Stimulated activated CD4-positive, alpha-beta T cell treated with anti-CD3 and anti-CD28 coated beads, Interleukin-15, amount 100 ng/mL, for 1 hour (primary cell): ENCODE measurements at places on chromosomes 2 and 18.

DNA sequence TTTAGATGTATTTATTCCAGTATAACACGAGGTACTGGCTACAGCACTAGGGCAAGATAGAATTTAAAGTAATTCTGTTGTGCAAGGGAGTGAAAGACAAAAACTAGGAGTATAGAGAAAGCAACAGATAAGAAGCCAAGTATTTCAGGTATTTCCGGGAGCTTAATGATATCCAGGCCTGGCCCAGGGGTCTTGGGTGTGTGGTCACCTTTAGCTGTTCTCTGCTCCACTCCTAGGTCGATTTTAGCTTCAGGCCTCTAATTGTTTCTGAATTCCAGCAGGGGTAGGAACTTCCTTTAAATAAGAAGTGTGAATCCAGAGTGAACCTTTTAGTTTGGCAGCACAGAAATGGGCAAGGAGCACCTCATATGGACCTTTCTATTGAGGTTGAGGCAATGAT, 342.3 kb upstream of the MYT1L start:
- DNase-seq = no peak

GRCh38 chr2:15369129-15369528, 192.0 kb downstream of the NBAS start:
- no peak for DNase-seq

DNA sequence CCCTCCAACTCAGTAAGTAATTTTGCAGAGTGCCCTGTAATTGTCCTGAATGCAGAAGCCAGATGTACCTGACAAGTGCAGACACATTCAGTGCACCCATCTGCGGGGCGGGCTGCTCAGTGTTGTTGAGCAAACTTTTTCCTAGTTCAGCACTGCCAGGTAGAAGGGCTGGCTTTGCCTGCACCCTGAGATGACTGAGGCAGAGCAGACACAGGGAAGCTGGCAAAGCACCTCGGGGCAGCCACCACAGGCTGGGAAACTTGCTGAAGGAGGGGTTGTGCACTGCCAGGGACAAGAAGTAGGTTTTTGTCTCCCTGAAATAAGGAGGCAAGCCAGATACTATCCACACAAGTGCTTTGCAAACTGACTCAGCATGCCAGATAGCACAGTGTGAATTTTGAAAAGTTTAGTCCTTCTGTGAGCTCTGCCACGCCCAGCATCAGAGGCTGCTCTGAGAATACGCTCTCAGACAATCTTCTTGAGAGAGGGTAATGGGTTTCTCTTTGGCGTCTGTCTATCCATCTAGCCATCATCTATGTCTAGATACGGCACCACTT, 62.3 kb downstream of the SOWAHC start:
- DNase-seq = no peak

DNA sequence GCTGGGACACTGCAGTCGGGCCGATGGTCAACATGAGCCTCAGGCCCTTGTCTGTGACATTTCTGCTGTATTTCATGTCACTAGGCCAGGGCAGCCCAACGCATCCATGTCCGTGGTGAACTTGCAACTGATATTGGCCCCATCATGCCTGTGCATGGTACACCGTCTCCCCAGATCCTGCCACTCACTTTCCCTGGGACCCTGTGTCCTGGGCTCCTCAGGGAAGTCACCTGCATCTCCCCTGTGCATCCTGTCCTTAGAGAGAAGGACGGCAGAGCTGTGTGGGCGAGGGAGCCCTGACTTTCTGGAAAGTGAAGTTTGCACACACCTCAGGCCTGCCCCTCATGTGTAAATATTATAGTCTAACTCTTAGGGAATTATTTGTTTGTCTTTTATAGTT, 123.3 kb downstream of the ACKR3 start:
- DNase-seq = no peak

DNA sequence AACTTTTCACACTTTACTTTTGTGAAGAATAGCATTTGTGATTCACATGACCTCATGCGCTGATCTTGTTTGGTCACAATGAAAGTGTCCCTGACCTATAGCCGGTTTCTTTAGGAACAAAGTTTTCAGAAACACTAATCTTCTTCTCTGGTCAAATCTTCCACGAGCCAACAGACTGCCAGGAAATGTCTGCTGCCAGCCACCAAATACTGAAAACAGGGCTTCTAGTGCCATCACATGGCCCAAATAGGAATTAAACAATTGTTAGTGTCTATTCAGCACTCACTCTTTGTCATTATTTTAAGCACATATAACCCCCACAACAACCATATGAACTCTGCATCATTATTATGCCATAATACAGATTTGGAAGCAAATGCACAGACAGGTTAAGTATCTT, 286.5 kb upstream of the SYT4 start:
- DNase-seq = no peak

- no peak for DNase-seq
Observed at GRCh38 chr2:73174941-73175662, 27.3 kb upstream of the NOTO start.

GRCh38 chr2:64525317-64525613, 1.1 kb downstream of the AFTPH start:
- DNase-seq = no peak

DNA sequence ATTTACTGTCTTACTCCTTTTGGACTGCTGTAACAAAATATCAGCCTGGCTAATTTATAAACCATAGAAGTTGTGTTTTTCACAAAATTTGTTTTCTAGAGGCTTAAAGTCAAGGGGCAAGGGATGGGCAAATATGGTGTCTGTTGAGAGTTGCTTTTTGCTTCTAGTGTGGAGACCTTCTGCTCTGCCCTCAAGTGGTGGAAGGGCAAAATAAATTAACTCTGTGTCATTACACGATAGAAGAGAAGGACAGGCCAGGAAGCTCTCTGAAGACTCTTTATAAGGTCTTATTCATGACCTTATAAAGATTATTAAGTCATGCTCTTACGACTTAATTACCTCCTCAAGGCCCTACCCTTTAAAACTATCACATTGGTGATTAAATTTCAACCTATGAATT, 181.2 kb upstream of the LRATD1 start:
- no peak for DNase-seq

GRCh38 chr2:58896638-58897037, 655.5 kb upstream of the FANCL start:
- no peak for DNase-seq

DNA sequence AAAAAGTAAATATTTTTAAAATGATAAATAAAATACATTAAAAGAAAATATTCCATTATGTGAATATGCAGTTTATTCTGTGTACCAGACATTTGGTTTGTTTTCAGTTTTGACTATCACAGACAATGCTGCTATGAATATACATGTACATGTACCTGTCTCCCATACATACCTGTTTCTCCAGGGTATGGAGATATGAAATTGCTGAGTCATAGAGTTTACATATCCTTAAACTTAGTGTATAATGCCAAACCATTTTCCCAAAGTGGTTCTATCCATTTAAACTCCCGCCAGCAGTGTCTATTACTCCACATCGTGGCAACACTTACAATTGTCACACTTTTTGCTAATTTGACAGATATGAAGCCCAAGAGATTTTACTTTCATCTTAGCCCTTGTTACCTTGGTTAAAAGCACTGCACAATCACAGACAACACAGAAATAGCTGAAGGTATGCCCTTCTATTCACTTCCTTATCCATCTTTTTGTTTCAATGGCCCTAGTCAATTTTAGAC, 56.3 kb downstream of the ZNF521 start:
- no peak for DNase-seq

DNA sequence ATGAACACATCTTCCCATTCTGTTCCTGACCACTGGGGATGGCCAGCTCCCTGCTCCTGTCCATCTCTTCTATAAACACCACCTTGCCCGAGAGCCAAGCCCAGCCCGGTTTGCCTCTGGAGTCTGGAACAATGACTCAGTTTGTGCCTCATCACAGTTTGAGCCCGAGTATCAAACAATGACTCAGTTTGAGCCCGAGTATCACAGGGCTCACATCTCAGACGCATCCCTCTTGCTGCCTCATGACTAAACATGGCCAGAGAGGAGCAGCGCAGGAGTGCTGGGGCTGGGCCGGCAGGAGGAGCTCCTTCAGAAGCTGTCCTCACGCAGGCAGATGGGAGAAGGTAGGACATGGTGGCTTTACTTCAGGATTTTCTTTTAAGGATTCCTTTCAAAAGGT, 68.7 kb downstream of the PXDN start:
- DNase-seq = no peak

- no peak for DNase-seq
Observed at GRCh38 chr2:134217924-134218323, 35.9 kb upstream of the MGAT5 start.

DNA sequence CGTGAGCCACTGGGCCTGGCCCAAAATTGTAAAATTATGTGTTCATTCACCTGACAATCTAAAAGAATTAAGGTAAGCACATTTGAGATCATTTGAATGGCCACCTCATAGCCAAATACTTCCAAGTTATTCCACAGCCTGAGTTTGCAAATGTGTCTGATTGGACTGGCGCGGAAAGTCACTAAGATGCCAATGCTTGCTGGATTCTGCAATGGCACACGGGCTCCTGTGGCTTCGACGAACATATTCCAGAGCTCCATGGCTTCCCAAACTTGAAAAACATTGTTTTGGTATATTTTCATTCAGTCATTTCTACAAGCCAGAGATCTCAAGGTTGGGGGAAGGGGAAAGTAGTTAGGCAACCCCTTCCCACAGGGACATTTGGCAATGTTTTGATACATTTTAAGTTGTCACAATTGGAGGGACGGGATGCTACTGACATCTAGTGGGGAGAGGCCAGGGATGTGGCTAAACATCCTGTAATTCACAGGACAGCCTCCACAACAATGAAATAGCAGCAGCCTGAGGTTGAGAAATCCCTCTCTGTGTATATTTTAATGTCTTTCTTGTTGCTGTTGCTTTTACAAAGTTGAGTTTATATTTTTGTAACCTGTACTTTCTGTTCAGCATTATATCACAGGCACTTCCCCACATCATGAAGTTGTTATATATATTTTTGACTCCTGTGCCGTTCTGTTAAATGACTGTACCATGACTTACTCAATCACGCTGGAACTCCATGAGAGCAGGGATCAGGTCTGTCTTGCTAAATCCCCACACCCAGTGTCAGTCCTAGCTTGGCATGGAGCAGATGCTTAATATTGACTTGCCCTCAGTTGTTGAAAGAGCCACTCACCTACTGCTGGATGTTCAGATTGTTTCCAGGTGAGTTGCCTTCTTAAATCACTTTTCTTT, 56.9 kb downstream of the COL4A4 start:
- DNase-seq = no peak

DNA sequence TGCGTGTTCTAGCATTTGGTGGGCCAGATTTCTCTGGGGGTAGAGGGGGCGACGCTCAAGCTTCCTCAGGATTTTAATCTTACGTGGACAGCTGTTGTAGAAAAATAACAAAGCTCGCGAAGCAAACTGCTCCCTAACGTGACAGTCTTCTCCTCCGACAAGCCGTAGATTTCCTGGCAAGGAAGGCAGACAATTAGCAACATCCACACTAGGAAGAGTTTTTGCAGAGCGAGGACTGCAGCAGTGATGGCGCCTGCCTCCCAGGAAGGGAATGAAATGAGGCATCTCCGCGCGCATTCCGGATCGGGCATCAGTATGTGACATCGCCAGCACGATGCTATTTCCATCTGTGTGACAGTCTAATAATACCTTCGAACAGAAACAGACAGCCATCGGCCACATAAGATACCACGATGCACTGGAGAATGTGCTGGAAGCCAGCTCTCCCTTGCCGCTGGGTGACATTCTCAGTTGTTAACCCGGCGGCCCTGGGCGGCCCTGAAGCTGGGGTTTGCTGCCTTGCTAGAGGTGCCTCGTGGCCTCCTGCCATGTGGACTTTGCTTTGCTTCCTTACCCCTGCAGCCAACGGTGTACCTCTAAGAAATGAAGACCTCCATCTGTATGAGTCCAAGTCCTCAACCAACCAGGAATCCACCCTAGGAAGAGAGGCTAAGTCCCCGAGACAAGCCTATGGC, 101.8 kb upstream of the AGAP1 start:
- no peak for DNase-seq

DNA sequence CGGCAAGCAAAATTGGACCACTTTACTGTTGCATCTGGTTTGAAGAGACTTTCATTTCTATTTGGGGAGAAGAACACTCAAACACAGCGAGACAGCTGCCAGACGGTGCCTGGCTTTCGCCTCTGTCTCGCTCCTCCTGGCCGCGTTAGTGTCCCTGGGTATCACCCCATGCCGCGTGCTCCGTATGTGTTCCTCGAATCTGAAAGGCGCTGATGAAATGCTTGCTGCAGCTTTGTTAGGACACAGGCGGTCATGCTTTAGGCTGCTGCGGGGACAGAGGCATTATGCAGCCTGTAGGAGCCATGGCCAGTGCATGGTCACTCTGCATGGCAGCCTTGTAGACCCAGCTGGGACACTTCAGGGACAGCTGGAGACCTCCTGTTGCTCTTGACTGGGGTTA, 53.9 kb downstream of the LDLRAD4 start:
- DNase-seq = no peak

GRCh38 chr2:122864728-122865127, 1109.3 kb downstream of the TSN start:
- DNase-seq = no peak

DNA sequence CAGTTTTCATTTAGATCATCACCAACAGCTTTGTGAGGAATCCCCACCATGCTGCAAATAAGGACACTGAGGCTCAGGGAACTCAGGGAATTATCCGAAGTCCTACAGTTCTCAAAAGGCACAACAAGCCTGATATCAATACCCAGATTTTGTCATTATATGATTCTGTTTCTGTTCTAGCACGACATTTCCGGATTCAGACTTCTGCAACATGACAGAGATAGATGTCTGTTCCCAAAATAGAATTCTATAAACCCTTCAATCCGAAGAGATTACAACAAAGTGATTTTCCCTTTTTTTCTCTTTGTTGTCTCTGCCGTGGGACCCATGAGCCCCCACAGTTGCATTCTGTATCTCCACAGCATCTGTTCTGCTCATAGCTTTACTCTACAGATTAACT, 72.0 kb downstream of the DOCK10 start:
- DNase-seq = no peak

DNA sequence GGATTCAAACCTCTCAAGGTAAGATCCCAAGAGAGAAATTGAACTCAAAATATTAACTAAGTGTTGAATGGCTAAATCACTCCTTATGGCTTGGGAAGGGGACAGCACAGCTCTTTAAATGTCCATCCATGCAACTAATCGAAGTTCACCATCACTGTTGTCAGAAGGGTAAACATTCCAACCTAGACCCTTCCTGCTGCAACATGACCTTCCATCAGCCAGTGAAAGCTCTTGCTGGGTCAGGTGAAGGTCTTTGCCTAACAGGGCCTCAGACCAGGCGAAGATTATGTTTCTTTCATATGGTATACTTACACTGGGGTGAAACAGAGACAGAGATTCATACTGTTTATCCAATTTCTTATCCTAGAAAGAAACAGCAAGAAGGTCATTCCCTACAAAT, 16.4 kb downstream of the IAH1 start:
- no peak for DNase-seq

DNA sequence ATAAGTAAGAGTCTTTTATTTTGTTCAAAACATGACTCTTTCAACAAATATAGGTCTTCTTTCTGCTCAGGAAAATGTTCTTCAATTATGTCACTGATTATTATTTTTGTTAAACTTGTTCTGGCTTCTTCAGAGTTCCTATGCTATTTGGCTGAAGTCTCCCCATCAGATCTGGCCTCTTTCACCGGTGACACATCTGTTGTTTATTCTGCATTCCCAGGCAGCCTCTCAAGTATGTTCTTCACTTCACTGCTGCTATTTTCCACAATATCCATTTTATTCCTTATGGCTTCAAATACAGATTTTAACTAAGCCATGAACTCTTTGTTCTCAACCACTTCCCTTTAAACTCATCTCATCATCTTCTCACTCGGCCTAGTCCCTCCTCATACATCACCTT, 45.7 kb downstream of the HDAC4 start:
- DNase-seq = no peak
